H1 (cell line): ENCODE measurements at places on chromosomes 13 and 19. TPM values are rescaled to one million over a fixed set of nuclear protein-coding genes. Genes with fewer than 3 reads are reported as not detected.

- no peak for DNase-seq
Measured at GRCh38 chr19:4077007-4077374, 10.3 kb upstream of the ZBTB7A start.

- no peak for DNase-seq
Measured at GRCh38 chr13:31588893-31589292, 150.4 kb upstream of the RXFP2 start.

- DNase-seq = no peak
Measured at GRCh38 chr13:27969082-27969865, at the start of gene CDX2. Gene CDX2 (minus strand): TSS chr13:27969315. CDS start chr13:27969006, 309 bp downstream.

GRCh38 chr13:109941951-109942350, 155.6 kb upstream of the IRS2 start:
- no peak for DNase-seq

GRCh38 chr13:35489050-35489449, 12.6 kb upstream of the MAB21L1 start:
- no peak for DNase-seq

DNA sequence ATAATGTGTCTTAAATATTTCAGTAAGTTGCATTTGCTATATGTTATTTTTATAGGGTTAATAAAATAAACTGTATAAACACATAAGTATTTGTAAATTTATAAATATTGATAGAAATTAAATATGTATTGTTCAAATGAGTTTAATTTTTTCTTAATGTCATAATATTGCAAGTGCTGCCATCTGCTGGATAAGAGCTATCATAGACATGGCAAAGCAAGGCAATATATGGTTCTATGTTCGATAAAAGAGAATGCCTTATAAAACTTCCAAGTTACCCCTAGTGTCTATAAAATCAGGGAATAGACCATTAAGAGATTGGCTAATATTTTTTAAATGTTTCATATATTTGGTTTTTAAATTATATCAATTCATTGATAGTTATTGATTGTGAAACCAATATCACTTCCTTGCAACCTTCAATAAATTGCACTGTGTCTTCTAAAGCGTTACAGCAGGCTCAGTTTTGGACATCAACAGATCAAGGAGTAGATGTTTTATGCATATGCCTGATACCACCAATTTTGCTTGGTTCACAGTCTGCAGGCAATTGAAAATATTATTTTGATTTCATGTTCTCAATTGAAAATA, 29.0 kb upstream of the SLITRK6 start:
- DNase-seq = no peak

GRCh38 chr19:1422943-1423342, 15.3 kb upstream of the RPS15 start:
- no peak for DNase-seq

GRCh38 chr13:28012383-28012782, 23.9 kb upstream of the URAD start:
- no peak for DNase-seq

GRCh38 chr13:94233837-94234236, 245.6 kb downstream of the DCT start:
- no peak for DNase-seq

ATP7B gene
- 9.2 and 10.8 TPM in 2 replicates for total RNA-seq

SIGLEC8 gene
- not detected in 2 replicates for total RNA-seq

PGLYRP1 gene
- total RNA-seq = not detected in 2 replicates

DNA sequence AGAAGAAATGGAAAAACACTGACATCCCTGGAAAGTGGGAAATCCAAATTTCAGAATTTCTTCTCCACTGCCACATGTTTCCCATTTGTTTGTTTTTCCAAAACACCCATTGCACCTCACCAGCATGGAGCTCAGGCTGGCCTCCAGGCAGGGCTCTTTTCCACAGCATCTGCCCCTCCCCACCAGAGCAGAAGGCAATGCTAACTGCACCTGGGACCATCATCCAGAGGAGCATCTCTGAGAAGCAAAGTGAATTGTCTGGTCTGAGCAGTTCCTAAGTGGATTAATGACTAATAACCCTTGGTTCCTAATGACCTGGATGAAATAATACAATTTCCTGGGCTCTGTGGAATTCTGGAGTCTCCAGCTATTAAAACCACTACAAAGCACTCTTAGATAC, 8.8 kb upstream of the CYSLTR2 start:
- DNase-seq = no peak

IGFLR1 gene
- total RNA-seq = 8.4 and 12.2 TPM in 2 replicates

GRCh38 chr19:7788178-7788932, 25.3 kb downstream of the CLEC4M start:
- DNase-seq = no peak

DNA sequence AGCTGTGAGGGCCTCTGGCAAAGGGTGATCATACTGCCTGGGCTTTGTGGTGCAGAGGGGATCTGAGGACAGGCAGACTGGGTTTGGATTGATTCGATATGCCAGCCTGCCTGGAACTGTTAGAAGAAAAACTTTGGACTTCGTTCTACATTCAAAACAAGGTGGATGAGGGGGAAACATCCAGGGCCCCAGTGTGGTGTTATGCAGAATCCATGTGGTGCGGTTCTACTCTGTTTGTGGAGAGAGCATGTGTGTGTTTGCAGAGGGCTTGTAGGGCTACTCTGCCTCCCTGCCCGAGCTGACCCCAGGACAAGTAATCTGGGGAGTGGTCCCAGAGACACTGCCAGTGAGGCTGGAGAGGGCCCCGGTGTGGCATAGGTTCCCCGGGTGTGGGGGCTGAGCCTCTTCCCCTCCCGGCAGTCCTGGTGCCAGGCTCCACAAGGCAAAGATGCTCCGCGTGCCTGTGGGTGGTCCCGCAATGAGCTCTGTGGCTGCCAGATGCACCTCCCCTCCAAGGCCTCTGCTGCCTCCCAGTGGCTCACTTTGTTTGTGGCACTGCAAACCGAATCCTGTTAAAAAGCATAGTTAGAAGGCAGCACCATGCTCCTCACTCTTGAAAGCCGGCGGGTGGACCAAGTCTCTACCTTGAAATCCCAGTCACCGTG, 22.3 kb upstream of the TFDP1 start:
- DNase-seq = peak; percentile 90

GRCh38 chr13:98226496-98226895, 49.4 kb upstream of the RNF113B start:
- no peak for DNase-seq

CDC42EP5 gene
- total RNA-seq = 2.1 and 4.8 TPM in 2 replicates

DNA sequence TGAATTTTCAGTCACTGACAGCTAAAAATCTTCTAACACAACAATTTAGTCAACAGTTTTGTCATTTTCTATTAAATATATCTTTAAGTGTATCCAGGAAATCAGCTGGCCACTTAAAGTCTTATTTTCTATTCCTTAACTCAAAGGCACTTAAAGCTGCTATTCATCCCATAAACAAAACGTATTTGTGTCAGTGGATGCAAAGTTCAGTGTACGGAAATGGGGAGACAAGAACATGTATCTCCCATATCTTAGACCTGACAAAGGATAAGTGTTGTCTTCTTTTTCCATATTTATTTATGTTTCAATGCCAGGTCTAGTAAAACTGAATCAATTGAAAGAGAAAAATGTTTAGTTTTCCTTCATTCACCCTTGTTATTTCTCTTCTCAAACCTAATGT, 409.8 kb upstream of the KLHL1 start:
- no peak for DNase-seq

ARL11 gene
- 0.40 and 0.52 TPM in 2 replicates for total RNA-seq

TEX26 gene
- total RNA-seq = not detected in 2 replicates

GPR183 gene
- total RNA-seq = not detected in 2 replicates

- DNase-seq = no peak
Measured at GRCh38 chr13:75399168-75399878, 82.6 kb downstream of the TBC1D4 start.

GRK1 gene
- 0.21 TPM in 1 of 2 replicates, not detected in the other for total RNA-seq

DNA sequence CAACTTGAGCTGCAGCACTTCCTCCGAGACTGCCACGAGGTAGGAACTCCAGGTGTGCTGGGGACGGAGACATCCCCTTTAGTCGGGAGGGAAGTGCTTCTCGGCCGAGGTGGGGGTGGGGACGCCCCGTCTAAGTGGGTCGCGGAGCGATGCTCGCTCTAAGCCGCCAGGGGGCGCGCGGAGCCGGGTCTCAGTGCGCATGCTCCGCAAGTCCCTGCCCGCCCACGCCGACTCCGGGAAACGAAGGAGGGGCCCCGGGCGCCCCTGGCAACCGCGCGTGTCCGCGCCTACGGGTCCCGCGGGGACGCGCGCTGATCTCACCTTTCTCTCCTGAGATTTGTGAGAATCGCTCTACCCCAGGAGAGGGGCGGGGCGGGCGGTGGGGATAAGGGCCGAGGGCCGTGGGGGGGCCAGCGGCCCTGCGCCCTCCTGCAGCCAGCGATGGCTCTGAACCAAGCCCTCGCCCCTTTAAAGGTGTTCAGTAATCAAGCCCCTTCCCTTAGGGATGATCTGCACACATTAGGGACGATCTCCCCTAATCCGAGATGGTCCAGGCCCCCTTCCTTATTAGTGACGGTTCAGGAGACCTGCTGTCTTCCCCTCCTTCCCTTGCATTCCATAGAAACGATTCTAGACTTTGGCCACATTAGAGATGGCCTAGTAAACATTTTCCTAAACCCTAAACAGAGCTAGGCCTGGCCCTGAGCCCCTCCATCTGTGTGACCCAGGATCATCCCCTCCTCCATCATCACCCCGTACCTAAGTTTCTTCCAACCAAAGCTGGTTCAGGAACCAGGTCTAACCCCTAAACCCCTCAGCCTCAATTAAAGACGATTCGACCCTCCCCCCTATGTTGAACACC, 47.3 kb upstream of the SHKBP1 start:
- DNase-seq = peak; percentile 96

GRCh38 chr19:54114340-54115108, 933 bp downstream of the TFPT start:
- peak; percentile 49 for DNase-seq

- no peak for DNase-seq
Measured at GRCh38 chr13:32905063-32905863, 111.0 kb upstream of the KL start.
